Psoas muscle (tissue), 8 donors: ENCODE measurements at places on chromosomes 1 and 21. TPM values are rescaled to one million over a fixed set of nuclear protein-coding genes. Genes with fewer than 3 reads are reported as not detected.

DNA sequence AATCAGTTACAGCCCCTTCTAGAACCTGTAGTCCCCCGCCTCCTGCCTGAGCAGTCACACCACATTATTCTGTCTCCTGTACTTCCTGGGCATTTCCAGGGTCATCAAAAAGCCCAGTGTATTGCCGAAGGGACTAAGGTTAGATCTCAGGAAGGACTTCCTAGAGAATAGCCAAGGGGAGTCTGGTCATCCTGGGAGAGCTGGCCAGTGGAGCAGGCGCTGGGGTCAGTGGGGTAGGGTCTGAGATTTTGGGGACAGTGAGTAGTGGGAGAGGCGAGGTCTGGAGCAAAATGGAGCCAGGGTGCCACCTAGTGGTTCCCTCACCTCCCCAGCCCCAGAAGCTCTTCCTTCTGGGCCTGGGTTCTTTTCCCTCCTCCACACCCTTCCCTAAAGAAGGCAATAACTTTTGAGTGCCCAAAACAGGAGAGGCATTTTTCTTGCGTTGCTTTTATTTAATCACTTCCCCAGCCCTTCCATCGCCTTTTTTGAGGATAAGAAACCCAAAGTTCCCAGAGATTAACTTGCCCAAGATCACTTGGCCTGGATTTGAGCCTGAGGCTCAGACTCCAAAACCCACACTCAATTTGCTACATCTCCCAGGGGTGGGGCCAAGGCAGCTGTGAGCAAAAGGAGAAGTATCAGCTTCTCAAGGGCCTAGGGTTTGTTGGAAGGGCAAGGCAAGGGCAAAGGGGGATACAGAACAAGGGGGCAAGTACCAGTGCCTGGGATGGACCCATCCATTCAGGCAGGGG is 7.3 kb upstream of the PMVK start:
- H3K36me3 ChIP-seq: peaks cover 3% of the 10 kb centered on the region
- peak; percentile 61 for DNase-seq
- peak overlapping the region; percentile 4 for H3K27ac ChIP-seq

Gene VPS26C
- total RNA-seq: 51.4 TPM

DNA sequence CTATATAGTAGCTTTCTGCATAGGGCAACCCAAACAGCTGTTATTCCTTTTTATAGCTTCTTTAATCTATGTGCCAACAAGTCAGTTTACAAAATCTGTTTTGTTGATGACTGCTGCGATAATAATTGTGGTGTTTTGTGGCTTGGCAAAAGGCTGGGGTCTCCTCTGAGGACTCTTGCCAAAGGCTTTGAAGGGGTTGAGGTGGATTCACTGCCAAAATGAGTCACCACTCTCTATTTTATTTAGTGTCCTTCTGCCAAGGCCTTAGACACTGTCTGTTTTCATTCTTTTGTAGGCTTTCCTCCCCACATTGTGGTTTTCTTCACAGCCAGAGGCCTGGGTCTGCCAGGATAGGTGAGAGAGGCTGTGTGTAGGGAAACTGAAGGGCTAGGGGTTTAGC is 161.8 kb downstream of the NFIA start:
- no peaks in the 10 kb centered on the region for H3K36me3 ChIP-seq
- H3K27ac ChIP-seq: peak overlapping the region; percentile 93
- H3K27me3 ChIP-seq: no peaks in the 10 kb centered on the region
- no peak for DNase-seq

DNA sequence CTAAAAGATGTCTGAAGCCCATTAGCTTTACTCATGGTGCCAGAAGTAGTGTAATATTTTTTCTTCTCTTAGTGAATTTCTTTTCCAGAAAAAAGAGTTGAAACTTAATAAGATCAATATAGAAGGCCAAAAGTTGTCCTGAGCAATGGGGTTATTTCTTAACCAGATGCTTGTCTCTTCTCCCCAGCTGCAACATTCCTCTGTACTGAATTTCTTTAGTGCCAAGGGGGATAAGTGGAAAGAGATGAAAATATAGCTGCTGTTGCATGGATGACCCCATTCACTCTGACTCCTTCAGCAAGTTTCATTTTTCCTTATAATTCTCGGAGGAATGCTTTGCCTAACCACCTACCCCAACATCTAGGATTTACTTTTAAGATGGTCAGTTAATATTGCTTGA is 675.0 kb downstream of the USP25 start:
- H3K27me3 ChIP-seq: no peaks in the 10 kb centered on the region
- H3K4me3 ChIP-seq: no peak overlapping the region
- no peaks in the 10 kb centered on the region for H3K4me1 ChIP-seq
- H3K27ac ChIP-seq: no peak overlapping the region

Gene TP73
- total RNA-seq: not detected

DNA sequence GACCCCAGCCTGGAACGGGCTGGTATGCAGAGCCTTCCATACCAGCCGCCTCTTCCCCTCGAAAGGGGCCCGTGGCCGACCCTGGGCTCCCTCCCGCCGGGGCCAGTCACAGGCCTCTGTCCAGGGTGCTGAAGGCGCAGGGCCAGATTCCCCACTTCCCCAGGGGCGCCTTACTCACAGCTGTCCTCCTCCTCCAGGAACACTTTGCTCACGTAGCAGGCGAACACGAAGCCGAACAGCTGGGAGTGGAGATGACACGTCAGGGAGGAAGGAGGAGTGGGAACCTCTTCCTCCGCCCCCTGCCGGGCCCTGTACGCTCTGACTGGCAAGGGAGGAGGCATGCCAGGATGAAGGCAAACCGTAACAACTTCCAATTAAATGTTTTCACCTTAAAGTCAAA is 57.3 kb downstream of the NKAIN1 start:
- H3K27ac ChIP-seq: peak overlapping the region; percentile 52
- peak; percentile 94 for DNase-seq
- H3K4me1 ChIP-seq: peaks cover 12% of the 10 kb centered on the region
- no peaks in the 10 kb centered on the region for H3K36me3 ChIP-seq
- H3K27me3 ChIP-seq: no peaks in the 10 kb centered on the region

GRCh38 chr1:186479162-186479561 is 18.2 kb upstream of the PDC start:
- no peaks in the 10 kb centered on the region for H3K36me3 ChIP-seq
- H3K27me3 ChIP-seq: no peaks in the 10 kb centered on the region
- H3K4me1 ChIP-seq: no peaks in the 10 kb centered on the region
- no peak for DNase-seq

Gene ELAVL4
- total RNA-seq: not detected

DNA sequence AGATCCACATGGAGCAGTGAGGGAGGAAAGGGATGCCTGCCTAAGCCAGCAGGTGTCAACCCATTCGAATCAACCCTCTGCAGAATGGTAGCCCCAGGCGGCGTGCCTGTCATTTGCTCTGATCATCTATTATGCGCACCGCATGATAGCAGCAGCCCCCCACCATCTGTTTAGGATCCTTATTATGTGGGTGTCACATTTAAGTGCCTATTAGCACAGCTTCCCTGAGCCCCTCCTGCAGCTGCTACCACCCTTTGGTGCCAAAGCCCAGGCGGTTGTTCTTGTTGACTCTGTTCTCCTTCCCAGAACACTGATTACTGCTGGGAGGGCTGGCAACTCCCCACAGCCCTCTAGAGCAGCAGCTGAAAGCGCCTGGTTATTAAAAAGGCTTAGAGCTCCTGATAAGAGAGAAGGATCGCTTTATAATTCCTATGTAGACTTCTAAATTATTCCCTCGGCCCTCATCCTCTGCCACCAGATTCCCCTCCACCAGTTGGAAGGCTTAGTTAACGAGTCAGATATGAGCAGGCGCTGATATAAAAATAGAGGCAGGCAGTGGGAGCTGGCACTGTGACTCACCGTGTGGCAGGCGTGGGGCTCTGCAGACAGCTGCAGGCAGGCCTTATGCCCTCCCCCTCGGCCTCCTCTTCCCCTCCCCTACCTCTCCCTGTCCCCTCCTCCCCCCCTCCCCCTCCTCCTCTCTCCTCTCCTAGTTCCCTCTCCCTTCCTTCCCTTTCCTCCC is 23.0 kb downstream of the ACTA1 start:
- peak; percentile 81 for DNase-seq
- peaks cover 47% of the 10 kb centered on the region for H3K4me1 ChIP-seq
- peaks cover 4% of the 10 kb centered on the region for H3K27me3 ChIP-seq

DNA sequence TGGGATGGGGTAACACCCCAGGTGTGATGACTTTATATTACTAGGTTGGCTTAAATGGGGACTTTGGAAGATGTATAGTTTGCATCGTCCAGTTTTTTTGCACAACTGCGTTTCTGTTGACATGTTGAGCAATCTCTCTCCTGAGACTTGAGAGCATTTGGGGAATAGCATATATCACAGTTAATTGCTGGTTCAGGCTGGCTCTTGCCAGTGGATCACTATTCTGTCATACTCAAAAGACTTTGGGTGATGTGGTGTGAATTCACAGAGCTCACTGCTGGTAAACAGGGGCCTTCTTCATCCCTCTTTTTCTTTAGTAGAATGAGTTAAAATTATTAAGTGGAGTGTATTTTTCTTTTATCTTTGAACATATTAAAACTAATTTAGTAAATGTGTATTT is 44.3 kb downstream of the LHX9 start:
- no peaks in the 10 kb centered on the region for H3K27me3 ChIP-seq
- H3K27ac ChIP-seq: no peak overlapping the region
- H3K36me3 ChIP-seq: no peaks in the 10 kb centered on the region
- no peak overlapping the region for H3K4me3 ChIP-seq

- H3K4me3 ChIP-seq: no peak overlapping the region
- H3K4me1 ChIP-seq: peaks cover 22% of the 10 kb centered on the region
- DNase-seq: no peak
- no peaks in the 10 kb centered on the region for H3K27me3 ChIP-seq
Observed at GRCh38 chr1:21752186-21752585, 30.8 kb downstream of the USP48 start.

- no peak overlapping the region for H3K27ac ChIP-seq
- no peaks in the 10 kb centered on the region for H3K27me3 ChIP-seq
- H3K4me3 ChIP-seq: no peak overlapping the region
- no peaks in the 10 kb centered on the region for H3K4me1 ChIP-seq
- DNase-seq: no peak
Observed at GRCh38 chr1:111436726-111437125, 9.2 kb upstream of the OVGP1 start.

Gene CNR2
- total RNA-seq: 0.08 TPM

Gene HRNR
- total RNA-seq: not detected

DNA sequence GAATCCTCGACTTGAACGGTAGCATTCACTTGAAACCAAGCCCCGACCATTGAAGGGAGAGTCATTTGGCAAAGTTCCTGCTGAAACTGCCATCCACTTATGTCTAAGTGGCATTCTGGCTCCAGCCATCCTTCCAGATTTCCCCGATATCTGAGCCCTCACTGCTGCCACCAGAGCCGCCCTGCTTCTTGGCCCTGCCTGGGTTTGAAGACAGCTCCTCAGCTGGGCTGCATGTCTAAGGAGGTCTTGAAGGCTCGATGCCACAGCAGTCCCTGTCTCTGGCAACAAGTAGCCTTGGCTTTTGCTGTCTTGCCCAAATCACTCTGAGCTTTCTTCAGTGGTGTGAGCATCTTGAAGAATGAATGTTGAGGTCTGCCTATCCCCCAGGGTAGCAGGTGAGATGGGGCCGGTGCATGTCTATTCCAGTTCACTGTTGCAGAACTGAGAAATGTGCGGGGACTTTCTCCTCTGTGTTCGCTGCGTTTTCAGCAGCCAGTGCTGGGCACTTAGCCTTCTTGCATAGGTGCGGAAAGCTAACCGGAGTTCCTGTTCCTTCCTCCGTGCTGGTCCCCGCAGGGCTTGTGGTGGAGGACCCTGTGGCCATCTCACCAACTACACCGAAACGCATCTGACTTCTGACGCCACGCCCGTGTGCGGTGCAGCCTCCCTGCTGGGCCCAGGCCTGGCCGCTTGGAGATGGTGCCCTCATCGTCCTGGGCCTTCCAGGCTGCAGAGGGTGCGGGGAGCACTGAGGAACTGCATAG is 29.2 kb downstream of the MAN1C1 start:
- H3K36me3 ChIP-seq: no peaks in the 10 kb centered on the region
- no peak overlapping the region for H3K4me3 ChIP-seq
- DNase-seq: no peak
- peaks cover 4% of the 10 kb centered on the region for H3K4me1 ChIP-seq
- H3K27me3 ChIP-seq: no peaks in the 10 kb centered on the region
- H3K27ac ChIP-seq: no peak overlapping the region

GRCh38 chr1:212769459-212770167 is 22.0 kb downstream of the NSL1 start:
- H3K4me3 ChIP-seq: no peak overlapping the region
- H3K4me1 ChIP-seq: no peaks in the 10 kb centered on the region
- no peaks in the 10 kb centered on the region for H3K27me3 ChIP-seq

Gene MASP2
- not detected for total RNA-seq

Gene COL11A1
- not detected for total RNA-seq
